ENCODE measurements at places on chromosomes 4 and X.

DNA sequence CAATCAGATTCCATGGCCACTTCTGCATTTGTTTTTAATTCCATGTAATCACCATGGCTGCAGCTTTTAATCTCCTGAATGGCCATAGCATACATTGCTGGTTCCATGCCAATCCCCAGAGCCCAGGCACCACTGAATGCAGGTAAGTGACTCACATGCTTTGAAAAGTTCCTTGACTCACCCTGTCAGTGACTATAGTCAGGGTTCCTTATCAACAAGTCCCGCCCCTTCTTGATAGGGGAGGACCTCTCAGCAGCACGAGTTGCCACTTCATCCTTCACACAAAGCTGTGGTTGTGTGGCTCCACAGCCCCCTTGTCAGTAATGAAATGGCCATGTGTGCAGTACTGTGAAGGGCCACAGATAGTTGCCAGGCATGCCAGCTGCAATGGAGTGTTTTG is 516.6 kb downstream of the PPARGC1A start:
- DNase-seq = no peak

DNA sequence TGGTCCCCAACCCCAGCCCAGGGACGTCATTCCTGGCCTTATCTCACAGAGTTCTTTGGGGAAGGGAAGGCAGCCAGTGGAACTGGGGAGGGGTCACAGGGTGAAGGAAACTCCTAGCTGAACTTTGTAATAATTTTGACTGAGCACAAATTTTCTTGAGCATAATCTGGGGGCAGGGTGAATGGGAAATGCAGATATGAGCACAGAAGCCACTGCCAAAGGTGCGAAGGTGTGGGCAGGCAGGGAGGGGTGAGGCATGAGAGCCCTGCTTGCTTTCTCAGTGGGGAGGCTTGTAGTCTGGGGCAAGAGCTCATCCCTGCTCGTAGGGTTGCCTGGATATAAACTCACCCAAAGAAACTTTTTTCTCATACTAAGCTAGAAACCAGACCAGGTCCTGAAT is 34.9 kb downstream of the MGAT4D start:
- DNase-seq = no peak

GRCh38 chr4:187499956-187500355 is 495.6 kb upstream of the ZFP42 start:
- DNase-seq = no peak

DNA sequence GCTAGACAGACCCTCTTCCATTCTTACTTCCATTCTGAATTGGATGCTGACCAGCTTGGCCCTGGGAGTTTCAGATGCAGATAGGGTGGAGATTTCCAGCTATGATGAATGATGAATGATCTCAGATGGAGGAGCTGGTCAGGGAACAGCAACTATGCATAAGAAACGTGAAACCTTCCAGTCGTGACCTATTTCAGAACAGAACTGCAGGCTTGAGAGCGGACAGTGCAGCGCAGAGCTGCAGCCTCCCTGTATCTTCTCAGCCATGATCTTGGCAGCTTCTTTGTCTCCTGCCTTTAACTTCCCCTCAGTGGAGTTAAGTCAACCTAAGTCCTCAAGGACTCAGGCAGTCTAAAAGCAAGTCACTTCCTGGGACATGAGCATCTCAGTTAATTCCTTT is 43.3 kb upstream of the HAND2 start:
- DNase-seq = no peak

- no peak for DNase-seq
Measured at GRCh38 chr4:85675076-85676049, 200.4 kb downstream of the ARHGAP24 start.

DNA sequence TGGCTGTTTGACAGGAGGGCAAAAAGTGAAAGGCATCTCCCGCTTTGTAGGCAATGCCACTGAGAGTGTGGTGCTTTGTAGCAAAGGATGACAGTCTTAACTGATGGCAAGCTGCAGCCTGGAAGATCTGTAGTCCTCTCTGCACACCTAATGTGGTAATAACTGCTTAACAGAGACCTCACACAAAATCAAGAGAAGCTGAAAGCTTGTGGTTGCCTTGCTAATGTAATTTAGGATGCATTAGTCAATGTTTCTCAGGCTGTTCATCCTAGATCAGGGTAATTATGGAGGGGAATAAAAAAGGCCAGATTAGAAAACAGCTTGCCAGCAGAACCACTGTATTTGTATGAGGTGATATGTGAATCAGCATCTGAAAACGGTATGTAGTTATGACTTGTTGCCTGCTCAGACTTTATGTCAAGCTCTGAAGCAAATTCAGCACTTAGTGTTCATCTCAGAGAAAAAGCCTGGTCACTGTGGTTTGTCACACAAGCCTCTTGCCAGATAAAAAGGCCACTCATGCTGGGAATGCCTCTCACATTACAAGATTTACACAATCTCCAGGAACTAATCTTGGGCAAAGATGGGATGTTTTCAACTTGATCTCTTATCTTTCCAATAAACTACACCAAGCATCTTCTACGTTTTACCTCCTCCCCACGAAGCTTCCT is 130.8 kb downstream of the ENOX2 start:
- no peak for DNase-seq

GRCh38 chr4:105714071-105714521 is 5.5 kb downstream of the GSTCD start:
- DNase-seq = no peak

GRCh38 chr4:67152976-67153375 is 392.3 kb downstream of the CENPC start:
- no peak for DNase-seq

DNA sequence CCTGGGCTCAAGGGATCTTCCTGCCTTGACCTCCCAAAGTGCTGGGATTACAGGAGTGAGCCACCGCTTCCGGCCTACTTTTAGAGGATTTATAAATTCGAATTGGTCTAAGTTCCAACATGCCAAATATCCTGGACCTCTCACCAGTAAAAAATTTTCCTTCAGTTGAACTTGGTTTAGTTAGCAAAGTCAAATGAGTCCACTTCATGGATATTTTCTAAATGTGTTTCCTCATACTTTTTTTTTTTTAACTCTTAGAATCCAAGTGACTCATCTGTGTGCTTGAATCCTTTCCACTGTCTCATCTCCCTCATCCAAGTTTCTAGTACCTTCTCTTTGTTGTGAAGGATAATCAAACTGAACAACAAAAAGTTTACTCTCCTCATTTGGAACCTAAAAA is 49.7 kb downstream of the RBM47 start:
- DNase-seq = no peak

- DNase-seq = no peak
Measured at GRCh38 chr4:38782452-38783108, at the start of gene TLR10. TSS of gene TLR10 (minus strand) at chr4:38782990. CDS start at chr4:38775590, 7,400 bp downstream.

DNA sequence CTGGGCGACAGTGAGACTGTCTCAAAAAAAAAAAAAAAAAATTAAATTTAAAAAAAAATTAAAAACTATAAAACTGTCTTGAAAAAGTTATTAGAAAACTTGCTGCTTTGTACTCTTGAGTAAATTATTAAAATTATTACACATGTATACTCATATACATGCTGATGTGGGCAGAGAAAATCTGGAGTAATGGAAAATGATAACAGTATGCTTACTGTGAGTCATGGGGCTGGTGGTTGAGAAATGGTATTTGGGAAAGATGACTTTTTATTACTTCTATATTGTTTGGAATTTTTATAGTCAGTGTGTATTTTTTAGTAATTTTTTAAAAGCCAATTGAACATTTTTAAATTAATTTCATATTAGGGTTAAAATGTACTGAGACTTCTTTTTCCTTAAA is 7.5 kb downstream of the YY2 start:
- no peak for DNase-seq

- no peak for DNase-seq
Measured at GRCh38 chr4:10803713-10804343, 119.3 kb upstream of the CLNK start.

- DNase-seq = no peak
Measured at GRCh38 chrX:3204606-3205005, 141.8 kb downstream of the MXRA5 start.

DNA sequence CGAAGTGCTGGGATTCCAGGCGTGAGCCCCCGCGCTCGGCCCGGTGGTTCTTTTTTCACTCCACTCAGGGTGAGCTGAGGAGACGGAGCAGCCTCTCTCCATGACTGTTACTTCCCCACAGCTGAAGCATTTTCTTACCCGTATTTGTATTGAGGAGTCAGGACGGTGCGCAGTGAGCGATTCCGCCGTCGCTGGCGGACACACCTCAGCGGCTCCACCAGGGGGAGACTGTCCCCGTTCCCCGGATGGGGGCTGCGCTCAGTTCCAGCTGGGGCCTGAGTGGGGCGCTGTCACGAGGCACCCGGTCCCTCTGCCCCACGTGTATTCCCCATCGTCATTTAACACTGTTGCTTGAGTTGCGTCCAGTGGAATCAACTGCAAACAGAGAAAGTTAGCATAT is 844.0 kb upstream of the FRG1 start:
- DNase-seq = no peak

DNA sequence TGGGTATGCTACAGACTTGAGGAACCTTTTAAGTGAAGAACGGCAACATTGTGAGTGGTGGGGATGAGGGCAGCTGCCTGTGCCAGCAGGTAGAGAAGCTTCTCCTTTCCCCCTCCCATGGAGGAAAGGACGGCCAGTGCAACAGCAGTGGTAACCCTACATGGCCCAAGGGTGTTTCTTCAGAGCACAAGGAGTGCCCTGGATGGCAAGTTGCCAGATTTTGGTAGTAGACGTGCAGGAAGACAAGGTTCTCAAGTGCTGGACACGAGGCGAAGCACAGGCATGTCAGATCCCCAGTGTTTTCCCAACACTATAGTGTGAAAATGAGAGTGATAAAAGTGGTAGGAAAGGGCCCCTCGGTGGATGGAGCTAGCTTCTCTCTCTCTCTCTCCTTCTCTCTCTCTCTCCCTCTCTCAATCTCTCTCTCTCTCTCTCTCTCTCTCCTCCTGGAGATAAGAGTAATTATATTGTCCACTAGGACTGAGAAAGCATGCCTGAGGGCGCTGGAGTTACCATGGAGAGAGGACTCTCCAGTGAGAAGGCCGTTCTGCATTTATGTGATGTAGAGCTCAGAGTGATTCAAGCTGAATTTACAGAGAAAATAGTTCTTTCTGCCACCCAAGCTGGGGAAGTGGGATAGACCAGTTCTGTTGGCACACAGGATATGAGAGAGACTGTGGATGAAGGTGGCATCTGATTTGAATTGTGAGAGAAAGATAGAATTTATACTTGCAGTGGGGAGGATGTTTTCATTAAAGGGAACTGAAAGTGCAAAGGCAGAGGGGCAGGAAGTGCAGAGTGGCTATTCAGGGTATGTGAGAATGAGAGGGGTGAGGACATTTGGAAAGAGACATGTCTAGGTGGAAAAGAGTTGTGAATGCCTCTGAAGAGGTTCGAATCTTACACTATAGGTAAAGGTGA is 25.7 kb upstream of the TRPC3 start:
- DNase-seq = no peak
